ENCODE measurements at places on chromosomes 16 and 17.

DNA sequence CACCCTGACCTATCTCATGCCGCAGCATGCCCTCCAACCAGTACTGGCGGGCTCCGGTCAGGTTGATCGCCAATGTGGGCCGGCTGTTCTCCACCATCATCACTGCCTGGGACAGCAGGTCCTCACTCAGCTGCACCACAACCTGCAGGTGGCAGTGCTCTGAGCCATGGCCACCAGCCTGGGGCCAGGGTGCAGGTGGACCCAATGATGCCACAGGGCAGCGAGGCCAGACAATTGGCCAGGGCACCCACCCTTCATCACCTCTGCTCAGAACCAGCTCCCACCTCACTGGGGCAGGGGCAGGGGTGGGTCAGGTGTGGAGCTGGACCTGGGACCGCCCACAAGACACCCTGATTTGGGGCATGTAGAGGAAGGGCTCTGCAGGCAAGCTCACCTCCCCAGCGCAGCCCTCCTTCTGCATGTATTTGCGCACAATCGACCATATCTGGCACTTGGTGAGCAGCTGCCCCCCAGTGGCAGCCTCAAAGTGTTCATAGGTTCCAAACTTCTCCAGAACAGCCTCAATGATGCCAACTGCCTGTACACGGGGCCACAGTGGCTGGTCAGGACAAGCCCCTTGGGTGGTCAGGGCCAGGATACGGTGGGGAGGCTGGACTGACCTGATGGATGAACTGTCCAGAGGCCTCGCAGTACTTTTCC lies 4.2 kb downstream of the MATCAP1 start:
- peak; percentile 52 for DNase-seq

- DNase-seq = no peak
Measured at GRCh38 chr16:19532601-19533000, 8.9 kb downstream of the CCP110 start.

DNA sequence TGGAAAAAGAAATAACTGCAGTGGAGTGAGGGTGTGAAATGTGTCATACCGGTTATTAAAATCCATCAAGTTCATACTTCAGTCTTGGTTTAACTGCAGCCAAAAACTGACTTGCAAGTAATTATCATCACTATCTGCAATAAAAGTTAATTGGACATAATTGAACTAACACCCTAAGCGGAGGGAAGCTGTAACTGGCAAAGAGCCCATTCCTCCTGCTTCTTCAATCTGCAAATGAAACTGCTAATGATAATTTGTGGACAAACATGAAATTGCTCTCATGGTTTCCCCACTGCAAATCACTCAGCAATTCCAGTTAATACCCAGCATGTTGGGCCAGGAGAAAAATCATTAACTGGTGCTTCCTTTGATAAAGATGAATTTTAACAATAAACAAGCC lies 46.5 kb downstream of the FAM222B start:
- DNase-seq = no peak

DNA sequence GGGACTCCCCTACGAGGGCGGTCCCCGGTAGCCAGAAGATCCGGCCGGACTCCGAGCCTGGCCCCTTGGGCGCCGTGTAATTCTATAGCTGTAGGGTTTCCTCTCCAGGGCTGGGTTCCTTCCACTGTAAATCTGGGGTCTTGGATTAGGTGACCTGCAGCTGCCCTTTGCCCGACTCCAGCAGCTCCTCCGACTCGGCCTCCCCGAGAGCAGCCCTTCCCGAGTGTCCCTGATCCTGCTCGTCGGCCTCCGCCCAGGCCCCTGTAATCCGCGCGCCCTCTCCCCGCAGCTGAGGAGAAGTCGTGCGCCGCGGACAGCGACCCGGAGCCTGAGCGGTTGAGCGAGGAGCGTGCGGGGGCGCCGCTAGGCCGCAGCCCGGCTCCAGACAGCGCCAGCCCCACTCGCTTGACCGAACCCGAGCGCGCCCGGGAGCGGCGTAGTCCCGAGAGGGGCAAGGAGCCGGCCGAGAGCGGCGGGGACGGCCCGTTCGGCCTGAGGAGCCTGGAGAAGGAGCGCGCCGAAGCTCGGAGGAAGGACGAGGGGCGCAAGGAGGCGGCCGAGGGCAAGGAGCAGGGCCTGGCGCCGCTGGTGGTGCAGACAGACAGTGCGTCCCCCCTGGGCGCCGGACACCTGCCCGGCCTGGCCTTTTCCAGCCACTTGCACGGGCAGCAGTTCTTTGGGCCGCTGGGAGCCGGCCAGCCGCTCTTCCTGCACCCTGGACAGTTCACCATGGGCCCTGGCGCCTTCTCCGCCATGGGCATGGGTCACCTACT lies 5.5 kb downstream of the TBX2 start:
- no peak for DNase-seq
